HL-60 (cell line): ENCODE measurements at places on chromosomes 2 and 18.

GRCh38 chr18:36559149-36559857 is 261.8 kb downstream of the FHOD3 start:
- DNase-seq = no peak

GRCh38 chr2:19462256-19462645 is 103.8 kb upstream of the OSR1 start:
- no peak for DNase-seq

DNA sequence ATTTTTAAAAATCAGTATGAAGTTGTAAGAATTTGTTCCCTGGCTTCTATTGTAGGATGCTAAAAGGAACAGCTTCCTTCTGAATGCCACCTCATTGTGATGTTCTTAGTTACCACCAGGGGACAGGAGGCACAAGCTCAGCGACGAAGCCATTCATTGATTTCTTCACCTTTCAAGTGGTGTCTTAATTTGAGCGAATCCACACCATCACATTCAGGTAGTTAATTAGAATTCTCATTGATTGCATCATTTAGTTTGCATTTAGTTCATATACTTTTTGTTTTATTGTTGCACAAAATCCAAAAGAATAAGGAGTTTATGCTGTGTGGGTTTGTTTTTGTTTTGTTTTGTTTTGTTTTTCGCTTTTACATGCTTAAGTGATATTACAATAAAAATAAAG is 23.1 kb downstream of the CYP27C1 start:
- DNase-seq = peak; percentile 62

- no peak for DNase-seq
Observed at GRCh38 chr18:24315170-24315569, 82.5 kb downstream of the OSBPL1A start.

GRCh38 chr2:441258-442022 is 153.5 kb upstream of the ALKAL2 start:
- no peak for DNase-seq

GRCh38 chr2:39325966-39326365 is 82.2 kb upstream of the CDKL4 start:
- no peak for DNase-seq

GRCh38 chr2:239865059-239865639 is 160.0 kb downstream of the NDUFA10 start:
- no peak for DNase-seq

- DNase-seq = no peak
Observed at GRCh38 chr2:8662239-8662879, 19.5 kb upstream of the ID2 start.

- DNase-seq = no peak
Observed at GRCh38 chr2:10501451-10501961, 53.4 kb upstream of the ODC1 start.

DNA sequence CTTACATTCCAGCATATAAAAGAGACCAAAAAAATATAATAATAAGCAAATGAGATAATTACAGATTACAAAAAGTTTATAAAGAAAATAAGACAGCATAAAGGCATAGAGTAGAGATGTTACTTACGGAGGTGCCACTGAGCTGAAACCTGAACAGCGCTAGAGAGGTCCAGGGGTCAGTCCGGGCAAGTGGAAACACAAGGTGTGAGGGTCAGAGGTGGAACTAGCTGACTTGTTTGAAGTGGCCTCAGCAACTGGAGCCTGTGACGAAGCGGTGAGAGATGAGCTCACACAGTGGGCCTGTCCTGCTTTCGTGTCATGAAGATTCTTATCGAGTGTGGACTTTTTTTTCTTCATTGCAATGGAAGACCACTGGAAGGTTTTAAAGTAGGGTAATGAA is 288.3 kb upstream of the TANK start:
- DNase-seq = no peak

GRCh38 chr2:134669731-134670669 is 48.8 kb downstream of the TMEM163 start:
- no peak for DNase-seq

DNA sequence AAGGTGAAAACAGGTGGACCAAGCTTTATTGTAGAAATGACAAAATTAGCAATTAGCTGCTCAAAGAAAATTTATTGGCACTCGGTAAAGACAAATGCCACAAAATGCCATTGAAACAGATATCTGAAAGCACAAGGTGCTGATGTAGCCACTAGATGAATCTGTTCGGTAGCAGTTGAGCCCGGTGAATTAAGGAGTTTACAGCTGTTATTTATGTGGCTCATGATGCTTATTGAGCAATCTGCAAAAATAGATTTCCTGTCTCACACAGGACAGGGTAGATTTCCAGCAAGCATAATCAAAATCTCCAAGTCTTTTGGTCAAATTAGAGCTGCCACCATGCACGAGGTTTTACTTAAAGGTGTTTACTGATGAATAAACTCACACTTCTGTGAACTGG is 182.2 kb downstream of the PPP1R1C start:
- no peak for DNase-seq

- no peak for DNase-seq
Observed at GRCh38 chr2:161415034-161415986, 787 bp upstream of the TBR1 start.

GRCh38 chr2:180781276-180781675 is 199.1 kb upstream of the UBE2E3 start:
- DNase-seq = no peak

- no peak for DNase-seq
Observed at GRCh38 chr18:37452682-37453385, 112.8 kb downstream of the CELF4 start.

DNA sequence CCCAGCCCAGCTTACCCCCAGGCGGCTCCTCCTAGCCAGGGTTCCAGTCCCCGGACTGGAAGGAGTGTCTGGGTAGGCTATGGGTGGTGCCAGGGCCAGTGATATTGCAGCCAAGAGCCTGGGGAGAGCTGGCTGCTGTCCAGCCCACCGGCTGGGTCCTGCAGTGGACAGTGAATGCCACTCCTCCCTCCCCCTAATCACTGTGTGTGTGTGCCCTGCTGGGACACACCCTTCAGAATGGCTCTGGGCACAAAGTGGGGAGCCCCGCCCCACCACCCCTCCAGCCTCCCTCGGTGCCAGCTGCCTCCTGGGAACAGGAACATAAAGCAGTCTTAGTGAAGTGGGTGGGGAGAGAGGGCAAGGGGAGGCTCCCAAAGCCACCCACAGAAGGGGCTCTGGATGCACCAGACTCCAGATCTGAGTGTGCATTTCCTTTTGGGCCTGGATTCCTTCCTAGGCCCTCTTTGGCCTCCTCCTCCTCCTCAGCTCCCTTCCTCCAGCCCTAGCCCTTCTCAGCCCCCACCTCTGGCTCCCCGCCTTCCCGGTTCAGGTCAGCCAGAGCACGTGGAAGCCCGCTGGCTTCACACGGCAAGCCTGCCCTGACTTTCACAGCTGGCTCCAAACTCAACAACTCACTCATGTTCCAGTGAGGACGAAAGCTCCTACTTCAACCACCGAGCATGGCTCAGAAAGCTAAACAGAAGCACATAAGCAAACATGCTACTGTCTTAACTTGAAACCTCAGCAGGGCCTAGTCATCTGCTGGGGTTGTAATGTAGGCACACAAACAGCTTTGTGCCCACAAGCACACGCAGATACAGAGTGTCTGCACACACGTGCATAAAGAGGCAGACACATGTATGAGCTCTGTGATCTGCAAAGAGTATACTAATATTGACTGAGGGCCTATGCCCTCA is 209.2 kb upstream of the SMAD2 start:
- DNase-seq = no peak

GRCh38 chr18:77512152-77512551 is 262.5 kb downstream of the GALR1 start:
- no peak for DNase-seq

DNA sequence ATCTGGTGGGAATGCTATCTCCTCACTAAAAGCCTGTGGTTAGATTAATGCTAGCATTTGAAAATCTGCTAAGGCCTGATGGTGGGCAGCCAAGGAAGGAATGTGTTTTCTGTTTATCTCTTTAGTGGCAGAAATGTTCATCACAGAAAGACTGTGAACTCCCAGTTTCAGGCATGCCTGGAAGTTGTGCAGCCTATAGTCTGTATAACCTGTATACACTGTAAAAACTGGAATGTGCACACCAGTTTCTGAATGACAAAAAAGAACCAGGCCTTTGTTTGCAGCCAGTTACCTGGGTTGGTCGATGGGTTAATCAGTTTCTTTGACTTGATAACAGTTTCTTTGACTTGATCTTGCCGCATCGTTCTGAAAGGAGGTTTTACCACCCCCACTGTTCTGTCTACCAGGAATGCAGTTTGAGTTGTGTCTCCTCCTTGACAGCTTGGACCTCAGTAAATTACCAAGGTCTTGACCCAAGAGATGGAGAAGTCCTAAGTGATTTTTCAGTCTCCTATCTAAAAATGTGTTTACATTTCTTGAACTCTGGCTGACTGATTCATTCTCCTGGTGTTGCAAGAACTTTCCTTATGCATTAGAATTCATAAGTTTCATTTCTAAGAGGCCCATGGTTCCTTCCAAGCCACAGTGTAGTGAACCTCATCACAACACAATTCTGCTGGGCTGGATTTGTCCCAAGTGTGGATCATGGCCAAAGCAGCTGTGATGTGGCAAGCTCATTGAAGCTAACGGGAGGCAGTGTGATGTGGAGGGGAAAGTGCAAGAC is 62.2 kb downstream of the KIAA2012 start:
- DNase-seq = no peak

DNA sequence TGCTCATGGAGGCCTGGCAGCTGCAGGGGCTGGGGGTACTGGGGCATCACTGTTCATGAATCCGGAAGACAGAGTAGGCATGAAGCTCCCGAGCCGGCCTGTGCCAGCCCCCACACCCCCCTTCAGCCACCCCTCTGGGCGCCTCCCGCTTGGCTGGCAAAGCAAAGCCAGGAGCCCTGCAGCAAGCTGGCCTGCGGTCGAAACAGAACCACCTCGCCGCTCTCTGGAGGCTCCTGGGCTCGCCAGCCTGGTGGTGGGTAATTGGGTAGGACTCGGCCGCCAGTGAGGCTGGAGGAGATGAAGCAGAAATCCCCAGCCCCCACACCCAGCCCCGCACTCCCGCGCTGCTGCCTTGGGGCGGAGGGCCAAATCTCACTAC is 70.9 kb upstream of the GPC1 start:
- DNase-seq = no peak

GRCh38 chr18:48925491-48925780 is 25.3 kb downstream of the SMAD7 start:
- DNase-seq = no peak

DNA sequence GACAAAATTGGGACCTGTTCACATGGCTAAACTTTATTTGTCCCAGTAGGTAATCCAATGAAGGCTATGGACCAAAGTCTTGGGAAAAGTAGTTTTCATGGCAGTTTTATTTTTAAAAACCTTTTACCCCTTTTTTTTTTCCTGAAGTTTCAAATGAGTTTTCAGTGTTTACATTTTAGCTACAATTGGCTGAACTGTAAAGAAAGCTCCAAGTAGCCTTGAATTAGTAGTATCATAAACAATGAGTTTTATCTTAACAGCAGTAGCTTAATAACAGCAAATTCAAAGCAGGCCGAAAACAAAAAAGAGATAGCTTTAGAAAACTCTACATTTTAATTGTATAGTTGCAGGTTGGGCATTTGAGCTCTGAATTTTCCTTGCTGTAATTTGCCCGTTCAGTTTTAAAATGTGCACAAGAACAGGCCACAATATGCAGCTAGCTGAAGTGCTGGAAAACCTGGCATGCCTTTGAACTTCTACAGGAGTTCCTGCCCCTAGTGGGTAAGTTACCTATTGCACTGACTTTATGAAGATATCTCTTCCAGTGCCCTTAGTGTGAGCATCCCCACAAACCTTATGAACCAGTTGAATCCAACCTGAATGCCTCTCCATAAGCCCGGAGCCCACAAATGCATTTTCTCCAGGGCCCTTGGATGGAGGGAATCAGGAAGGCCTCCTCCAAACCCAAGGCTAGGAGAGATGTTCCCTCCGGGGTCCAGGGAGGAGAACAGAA is 106.7 kb downstream of the XRCC5 start:
- DNase-seq = peak; percentile 10

- DNase-seq = no peak
Observed at GRCh38 chr2:10059016-10059351, 15.6 kb downstream of the KLF11 start.
